ENCODE measurements at places on chromosomes 6 and 20. TPM values are rescaled to one million over a fixed set of nuclear protein-coding genes. Genes with fewer than 3 reads are reported as not detected.

Gene NNAT
- total RNA-seq = 0.41 TPM

Gene KAT14
- 15.2 TPM for total RNA-seq

Gene SLC32A1
- total RNA-seq = not detected

Gene ARMC12
- 4.4 TPM for total RNA-seq

Gene HLA-DOB
- not detected for total RNA-seq

Gene KCNG1
- 6.8 TPM for total RNA-seq

- no peaks in the 10 kb centered on the region for H3K4me1 ChIP-seq
- no peaks in the 10 kb centered on the region for H3K36me3 ChIP-seq
- no peak overlapping the region for H3K4me3 ChIP-seq
- DNase-seq = no peak
Measured at GRCh38 chr6:26051665-26052310, 35.4 kb upstream of the HFE start.

DNA sequence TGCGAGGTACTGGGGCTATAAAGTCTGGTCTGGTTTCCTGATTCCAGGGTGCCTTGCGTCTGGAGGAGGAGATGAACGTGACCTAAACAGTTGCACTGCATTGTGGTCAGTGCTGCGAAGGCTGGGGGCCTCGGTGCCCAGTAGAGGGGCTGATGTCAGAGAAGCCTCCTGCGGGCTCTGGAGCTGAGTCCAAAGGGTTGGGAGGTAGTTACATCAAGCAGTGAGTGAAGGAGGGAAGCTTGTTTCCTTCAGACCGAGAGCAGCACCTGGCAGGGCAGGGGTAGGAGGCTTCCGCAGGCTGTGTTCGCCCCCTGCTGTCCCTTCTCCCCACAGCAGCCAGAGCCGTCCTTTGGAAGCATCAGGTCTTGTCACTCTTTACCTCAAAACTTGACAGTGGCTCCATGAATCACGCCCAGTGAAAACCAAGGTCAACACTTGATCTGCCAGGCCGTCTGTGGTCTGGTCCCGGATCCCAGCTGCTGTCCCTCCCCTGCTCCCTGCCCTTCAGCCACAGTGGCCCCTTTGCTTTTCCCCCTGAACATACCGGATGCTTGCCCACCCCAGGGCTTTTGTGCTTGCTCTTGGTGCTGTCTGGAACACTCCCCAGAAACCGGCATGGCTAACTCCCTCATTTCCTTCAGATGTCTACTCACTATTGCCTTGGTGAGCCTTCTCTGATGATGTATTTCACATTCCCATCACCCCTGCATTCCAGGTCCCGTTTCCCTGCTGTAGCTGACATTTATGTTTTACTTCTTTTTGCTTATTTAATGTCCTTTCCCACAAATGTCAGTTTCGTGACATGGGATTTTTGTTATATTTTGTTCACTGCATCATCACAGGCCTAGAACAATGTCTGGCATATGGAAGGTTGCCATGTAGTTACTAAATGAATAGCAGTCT, 7.0 kb downstream of the DYNLRB1 start:
- no peak overlapping the region for H3K4me3 ChIP-seq
- peak; percentile 46 for DNase-seq
- peaks cover 5% of the 10 kb centered on the region for H3K36me3 ChIP-seq
- peaks cover 21% of the 10 kb centered on the region for H3K4me1 ChIP-seq
- peak overlapping the region; percentile 86 for H3K27ac ChIP-seq

GRCh38 chr6:5109436-5109835, 24.3 kb downstream of the PPP1R3G start:
- DNase-seq = no peak
- H3K36me3 ChIP-seq = no peaks in the 10 kb centered on the region
- no peaks in the 10 kb centered on the region for H3K4me1 ChIP-seq
- H3K27ac ChIP-seq = no peak overlapping the region
- H3K27me3 ChIP-seq = no peaks in the 10 kb centered on the region

DNA sequence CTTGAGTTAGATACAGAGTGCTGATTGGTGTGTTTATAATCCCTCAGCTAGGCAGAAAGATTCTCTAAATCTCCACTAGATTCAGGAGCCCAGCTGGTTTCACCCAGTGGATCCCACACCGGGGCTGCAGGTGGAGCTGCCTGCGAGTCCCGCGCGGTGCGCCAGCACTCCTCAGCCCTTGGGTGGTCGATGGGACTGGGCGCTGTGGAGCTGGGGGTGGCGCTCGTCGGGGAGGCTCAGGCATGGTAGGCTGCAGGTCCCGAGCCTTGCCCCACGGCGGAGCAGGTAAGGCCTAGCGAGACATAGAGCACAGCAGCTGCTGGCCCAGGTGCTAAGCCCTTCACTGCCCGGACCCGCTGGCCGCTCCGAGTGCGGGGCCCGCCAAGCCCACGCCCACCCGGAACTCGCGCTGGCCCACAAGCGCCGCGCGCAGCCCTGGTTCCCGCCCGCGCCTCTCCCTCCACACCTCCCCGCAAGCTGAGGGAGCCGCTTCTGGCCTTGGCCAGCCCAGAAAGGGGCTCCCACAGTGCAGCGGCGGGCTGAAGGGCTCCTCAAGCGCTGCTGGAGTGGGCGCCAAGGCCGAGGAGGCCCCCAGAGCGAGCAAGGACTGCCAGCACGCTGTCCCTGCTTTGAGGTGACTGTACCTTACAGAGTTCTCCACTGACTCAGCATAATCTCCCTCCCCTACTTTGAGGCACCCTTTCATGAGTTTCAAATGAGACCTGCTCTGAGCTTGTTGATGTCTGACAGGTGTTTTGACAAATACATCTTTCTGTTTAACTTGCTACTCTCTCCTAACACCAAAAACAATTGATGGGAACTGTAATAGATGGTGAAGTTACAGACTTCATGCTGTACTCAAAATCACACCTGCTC, 3.9 kb upstream of the SSR1 start:
- no peaks in the 10 kb centered on the region for H3K36me3 ChIP-seq
- H3K4me3 ChIP-seq = no peak overlapping the region
- no peaks in the 10 kb centered on the region for H3K27me3 ChIP-seq
- no peak overlapping the region for H3K27ac ChIP-seq
- H3K4me1 ChIP-seq = no peaks in the 10 kb centered on the region
- DNase-seq = no peak

- no peaks in the 10 kb centered on the region for H3K27me3 ChIP-seq
- H3K27ac ChIP-seq = no peak overlapping the region
- H3K4me1 ChIP-seq = peaks cover 9% of the 10 kb centered on the region
- no peak overlapping the region for H3K4me3 ChIP-seq
- H3K36me3 ChIP-seq = peaks cover 13% of the 10 kb centered on the region
Measured at GRCh38 chr20:41408156-41408794, 41.7 kb upstream of the EMILIN3 start.

DNA sequence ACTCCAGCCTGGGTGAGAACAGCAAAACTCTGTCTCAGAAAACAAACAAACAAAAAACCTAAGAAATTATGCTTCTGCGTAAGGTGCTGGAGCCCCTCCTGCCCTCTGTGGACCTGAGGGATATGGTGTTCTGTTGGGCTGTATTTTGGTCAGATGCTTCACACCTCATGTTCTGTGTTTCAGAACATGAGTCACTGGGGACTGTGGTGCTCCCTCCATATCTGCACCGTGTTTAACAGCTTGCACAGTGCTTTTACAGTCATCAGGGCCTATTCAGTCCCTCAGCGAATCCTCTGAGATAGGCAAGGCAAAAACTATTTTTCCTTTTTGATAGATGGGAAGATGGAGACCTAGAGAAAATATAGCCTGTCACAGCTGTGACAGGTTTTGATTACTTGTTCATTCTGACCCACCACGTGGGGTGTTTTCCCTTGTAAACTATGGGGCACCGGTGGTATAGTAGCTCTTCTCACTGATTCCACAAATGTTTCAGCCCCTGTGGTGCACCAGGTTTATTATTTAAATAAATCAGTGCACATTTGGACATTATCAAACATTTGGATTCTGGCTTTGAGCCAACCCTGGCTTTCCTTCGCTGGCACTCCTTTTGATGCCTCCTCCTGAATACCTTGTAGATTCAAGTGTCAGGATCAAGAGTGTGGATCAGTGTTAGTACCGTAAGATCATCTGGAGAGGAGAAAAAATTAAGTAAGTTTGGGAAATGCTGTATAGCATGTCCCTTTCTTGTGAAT, 9.6 kb downstream of the TTPAL start:
- H3K27ac ChIP-seq = no peak overlapping the region
- no peaks in the 10 kb centered on the region for H3K4me1 ChIP-seq
- DNase-seq = no peak

DNA sequence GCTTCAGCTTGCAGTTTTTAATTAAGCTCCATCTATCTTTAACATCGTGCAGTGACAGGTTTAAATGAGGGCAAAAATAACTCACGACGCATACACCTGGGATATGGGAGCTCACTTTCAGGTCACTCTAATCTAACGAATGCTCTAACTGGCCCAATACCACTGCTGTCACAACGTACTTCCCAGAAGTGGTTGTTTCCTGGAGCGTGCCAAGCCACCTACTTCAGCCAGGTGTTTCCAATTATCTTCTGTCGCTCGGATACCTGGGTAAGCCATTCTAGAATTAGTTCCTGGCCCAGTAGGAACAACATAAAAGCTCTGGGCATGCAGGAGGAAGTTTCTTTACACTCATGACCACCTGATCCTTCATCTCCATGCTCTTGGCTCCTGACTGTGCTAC, 147.4 kb downstream of the FOXC1 start:
- no peak overlapping the region for H3K4me3 ChIP-seq
- DNase-seq = no peak
- no peaks in the 10 kb centered on the region for H3K4me1 ChIP-seq
- no peaks in the 10 kb centered on the region for H3K36me3 ChIP-seq
- no peak overlapping the region for H3K27ac ChIP-seq
- no peaks in the 10 kb centered on the region for H3K27me3 ChIP-seq

- H3K27me3 ChIP-seq = no peaks in the 10 kb centered on the region
- no peak overlapping the region for H3K4me3 ChIP-seq
- H3K4me1 ChIP-seq = no peaks in the 10 kb centered on the region
- no peak for DNase-seq
- H3K36me3 ChIP-seq = no peaks in the 10 kb centered on the region
Measured at GRCh38 chr6:54860132-54860531, 13.6 kb downstream of the FAM83B start.

DNA sequence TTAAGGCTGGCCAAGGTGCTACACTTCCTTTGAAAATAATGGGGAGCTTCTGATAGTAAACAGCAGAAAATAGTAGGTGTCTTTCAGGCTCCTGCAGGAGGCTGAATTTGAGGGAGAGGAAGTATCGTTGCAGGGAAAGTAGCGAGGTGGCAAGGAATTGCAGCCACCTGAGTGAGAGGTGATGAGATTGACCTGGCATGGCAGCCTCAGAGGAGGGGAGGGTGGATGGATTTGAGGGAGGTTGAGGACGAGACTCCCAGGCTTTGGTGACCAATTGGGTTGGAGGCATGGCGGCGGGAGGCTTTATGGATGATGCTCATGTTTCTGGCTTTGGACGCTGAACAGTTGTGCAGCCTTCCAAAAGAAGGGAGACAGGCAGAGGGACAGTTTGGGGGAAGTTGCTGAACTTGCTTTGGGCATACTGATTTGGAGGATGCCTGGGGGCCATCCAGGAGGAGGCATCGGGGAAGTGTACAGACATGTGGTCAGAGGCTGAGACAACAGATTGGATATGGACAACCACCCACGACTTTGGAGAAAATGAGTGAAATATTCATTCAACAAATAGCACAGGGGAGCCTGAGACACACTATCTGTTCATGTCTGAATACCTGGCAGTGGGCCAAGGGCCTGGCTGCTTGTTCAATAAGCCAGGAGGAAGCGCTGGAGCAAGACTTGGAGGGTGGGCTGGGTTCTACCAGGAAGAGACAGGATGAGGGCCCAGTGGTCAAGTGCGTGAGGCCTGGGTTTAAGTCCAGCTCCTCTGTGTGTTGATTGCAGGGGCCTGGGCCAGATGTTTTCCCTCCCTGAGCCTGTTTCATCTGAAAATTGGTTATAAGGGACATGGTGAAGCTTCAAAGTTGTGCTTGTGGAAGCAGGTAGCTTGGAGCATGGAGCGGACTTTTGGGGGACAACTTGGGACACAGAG, 113.2 kb downstream of the CEBPB start:
- H3K27me3 ChIP-seq = no peaks in the 10 kb centered on the region
- no peaks in the 10 kb centered on the region for H3K36me3 ChIP-seq
- no peak overlapping the region for H3K4me3 ChIP-seq
- H3K4me1 ChIP-seq = peaks cover 14% of the 10 kb centered on the region
- DNase-seq = peak; percentile 52
- H3K27ac ChIP-seq = peak overlapping the region; percentile 83

- no peak overlapping the region for H3K4me3 ChIP-seq
- H3K36me3 ChIP-seq = no peaks in the 10 kb centered on the region
- H3K27ac ChIP-seq = no peak overlapping the region
- no peaks in the 10 kb centered on the region for H3K27me3 ChIP-seq
- no peaks in the 10 kb centered on the region for H3K4me1 ChIP-seq
Measured at GRCh38 chr20:40493071-40493470, 196.0 kb downstream of the MAFB start.

- no peaks in the 10 kb centered on the region for H3K4me1 ChIP-seq
- H3K27me3 ChIP-seq = no peaks in the 10 kb centered on the region
- no peak for DNase-seq
- H3K36me3 ChIP-seq = no peaks in the 10 kb centered on the region
- H3K27ac ChIP-seq = no peak overlapping the region
- H3K4me3 ChIP-seq = no peak overlapping the region
Measured at GRCh38 chr20:56200456-56200855, 48.1 kb upstream of the MC3R start.

DNA sequence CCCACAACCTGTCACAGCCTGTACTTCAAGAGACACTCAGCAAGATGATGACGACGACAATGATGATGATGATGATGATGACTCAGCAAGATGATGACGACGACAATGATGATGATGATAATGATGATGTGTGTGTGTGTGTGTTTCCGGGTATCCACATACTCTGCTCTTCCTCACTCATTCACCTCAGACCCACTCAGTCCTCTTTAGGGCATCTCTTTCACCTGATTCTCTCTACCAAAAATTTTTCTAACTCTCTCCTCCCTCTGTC, 1.2 kb upstream of the EIF6 start:
- no peaks in the 10 kb centered on the region for H3K27me3 ChIP-seq
- no peak overlapping the region for H3K4me3 ChIP-seq
- no peaks in the 10 kb centered on the region for H3K4me1 ChIP-seq
- no peak overlapping the region for H3K27ac ChIP-seq
- H3K36me3 ChIP-seq = no peaks in the 10 kb centered on the region

GRCh38 chr6:110063594-110064263, 85.6 kb downstream of the GPR6 start:
- no peaks in the 10 kb centered on the region for H3K4me1 ChIP-seq
- no peaks in the 10 kb centered on the region for H3K27me3 ChIP-seq
- H3K4me3 ChIP-seq = no peak overlapping the region
- no peaks in the 10 kb centered on the region for H3K36me3 ChIP-seq
- DNase-seq = no peak

GRCh38 chr6:144315226-144315980, 30.3 kb downstream of the UTRN start:
- no peaks in the 10 kb centered on the region for H3K27me3 ChIP-seq
- no peak for DNase-seq
- H3K4me1 ChIP-seq = no peaks in the 10 kb centered on the region
- H3K4me3 ChIP-seq = no peak overlapping the region

DNA sequence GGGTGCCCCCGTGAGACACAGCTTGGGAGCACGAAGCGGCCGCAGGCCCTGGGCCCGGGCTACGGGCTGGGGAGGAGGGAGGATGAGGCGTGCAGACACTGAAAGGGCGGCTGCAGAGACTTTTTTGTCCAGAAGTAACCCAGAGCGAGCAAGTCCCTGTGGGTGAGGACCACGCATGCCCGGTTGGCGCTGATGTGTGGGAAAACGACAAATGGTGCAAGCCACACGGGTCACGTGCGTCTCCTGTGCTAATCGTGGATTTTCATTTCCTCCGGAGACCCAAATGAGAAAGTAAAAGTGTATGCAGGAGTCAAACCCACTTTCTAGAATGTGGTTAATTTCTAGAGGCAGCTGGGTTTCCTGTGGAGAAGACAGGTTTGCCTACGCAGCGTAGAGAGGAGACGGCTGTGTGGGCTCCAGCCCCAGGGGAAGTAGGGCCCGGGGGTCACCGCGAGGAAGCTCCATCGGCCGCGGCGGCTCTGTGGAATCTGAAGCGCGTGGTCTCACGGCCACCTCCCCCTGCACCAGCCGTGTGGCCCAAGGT, 19.0 kb downstream of the DLL1 start:
- no peaks in the 10 kb centered on the region for H3K4me1 ChIP-seq
- H3K27ac ChIP-seq = no peak overlapping the region
- no peaks in the 10 kb centered on the region for H3K27me3 ChIP-seq
- H3K4me3 ChIP-seq = no peak overlapping the region
